ENCODE measurements at places on chromosomes 7 and 10.

- no peak for DNase-seq
Measured at GRCh38 chr7:73705551-73705920, 13.9 kb downstream of the STX1A start.

GRCh38 chr7:44194069-44194468, 4.8 kb upstream of the GCK start:
- no peak for DNase-seq

GRCh38 chr7:126040114-126041045, 1110.8 kb upstream of the POT1 start:
- no peak for DNase-seq

GRCh38 chr7:38825721-38826440, 83.1 kb downstream of the VPS41 start:
- no peak for DNase-seq

GRCh38 chr7:4175346-4175973, 506.6 kb upstream of the FOXK1 start:
- no peak for DNase-seq

DNA sequence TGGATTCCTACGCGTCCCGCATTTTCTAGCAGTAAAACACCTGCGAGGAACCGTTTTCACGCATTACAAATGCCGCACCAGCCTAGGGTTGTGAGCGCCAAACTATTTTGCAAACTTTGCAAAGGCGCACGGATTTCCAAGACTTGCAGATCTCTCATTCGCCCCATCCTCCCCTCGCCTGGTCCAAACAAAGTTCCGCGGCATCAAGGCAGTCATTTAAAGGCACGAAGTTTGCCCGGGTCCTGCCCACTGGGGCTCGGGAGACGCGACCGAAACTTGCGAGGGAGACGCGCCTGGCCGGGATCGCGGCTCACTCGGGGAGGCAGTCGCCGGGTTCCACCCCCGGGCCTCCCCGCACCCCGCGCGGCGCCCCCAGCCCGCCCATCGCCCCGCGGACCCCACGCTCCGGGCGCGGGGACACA, 613 bp downstream of the USP6NL start:
- no peak for DNase-seq

DNA sequence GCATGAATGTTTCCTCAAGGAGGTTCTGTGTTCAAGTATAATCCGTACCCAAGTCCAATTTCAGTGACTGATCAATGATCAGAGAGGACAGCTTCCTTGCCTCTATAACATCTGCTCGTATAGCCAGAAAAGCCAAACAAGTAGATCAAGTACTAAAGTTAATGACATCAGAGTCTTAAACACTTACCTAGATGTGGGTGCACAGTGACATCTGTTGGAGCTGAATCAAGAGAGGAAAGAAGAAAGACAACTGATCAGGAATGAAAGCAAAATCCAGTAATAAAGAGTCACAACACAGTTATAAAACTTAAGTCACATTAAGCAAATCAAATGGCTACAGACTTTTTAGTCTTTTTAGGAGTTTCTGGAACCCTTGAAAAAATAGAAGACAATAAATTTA, 236.5 kb downstream of the RELN start:
- no peak for DNase-seq

GRCh38 chr10:102951316-102951715, 33.2 kb downstream of the CNNM2 start:
- no peak for DNase-seq

DNA sequence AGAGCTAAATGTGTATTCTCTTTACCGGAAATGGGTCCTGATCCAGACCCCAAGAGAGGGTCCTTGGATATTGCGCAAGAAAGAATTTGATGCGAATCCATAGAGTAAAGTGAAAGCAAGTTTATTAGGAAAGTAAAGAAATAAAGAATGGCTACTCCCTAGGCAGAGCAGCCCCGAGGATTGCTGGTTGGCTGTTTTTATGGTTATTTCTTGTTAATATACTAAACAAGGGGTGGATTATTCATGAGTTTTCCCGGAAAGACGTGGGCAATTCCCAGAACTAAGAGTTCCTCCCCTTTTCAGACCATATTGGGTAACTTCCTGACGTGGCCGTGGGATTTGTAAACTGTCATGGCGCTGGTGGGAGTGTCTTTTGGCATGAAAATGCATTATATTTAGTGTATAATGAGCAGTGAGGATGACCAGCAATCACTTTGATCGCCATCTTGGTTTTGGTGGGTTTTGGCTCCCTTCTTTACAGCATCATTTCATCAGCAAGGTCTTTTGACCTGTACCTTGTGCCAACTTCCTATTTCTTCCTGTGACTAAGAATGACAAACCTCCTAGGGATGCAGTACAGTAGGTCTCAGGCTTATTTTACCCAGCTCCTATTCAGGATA, 60.4 kb downstream of the ARL4A start:
- no peak for DNase-seq

Data from stimulated activated CD4-positive, alpha-beta T cell treated with anti-CD3 and anti-CD28 coated beads, TNF-alpha, amount 100 ng/mL, for 4 hours (primary cell).